ENCODE measurements at places on chromosomes 6 and 20.

DNA sequence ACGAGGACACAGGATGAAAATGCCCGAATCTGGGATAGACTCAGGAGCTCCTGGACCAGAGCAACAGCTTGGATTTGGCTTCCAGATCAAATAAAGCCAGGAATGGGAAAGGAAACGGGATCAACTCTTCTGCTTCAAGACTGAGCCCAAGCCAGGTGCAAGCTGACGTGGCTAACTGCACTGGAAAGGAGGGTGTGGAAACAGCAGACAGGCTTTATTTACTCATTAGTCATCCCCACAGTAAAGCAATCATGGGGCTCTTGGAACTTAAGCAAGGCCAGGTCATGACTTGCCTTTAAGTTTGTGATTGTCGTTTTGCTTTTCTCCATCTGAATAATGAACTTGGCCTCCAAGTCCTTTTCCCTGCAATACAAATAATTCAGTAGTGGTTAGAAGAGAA, 45.2 kb downstream of the KIF16B start:
- DNase-seq: peak; percentile 94

DNA sequence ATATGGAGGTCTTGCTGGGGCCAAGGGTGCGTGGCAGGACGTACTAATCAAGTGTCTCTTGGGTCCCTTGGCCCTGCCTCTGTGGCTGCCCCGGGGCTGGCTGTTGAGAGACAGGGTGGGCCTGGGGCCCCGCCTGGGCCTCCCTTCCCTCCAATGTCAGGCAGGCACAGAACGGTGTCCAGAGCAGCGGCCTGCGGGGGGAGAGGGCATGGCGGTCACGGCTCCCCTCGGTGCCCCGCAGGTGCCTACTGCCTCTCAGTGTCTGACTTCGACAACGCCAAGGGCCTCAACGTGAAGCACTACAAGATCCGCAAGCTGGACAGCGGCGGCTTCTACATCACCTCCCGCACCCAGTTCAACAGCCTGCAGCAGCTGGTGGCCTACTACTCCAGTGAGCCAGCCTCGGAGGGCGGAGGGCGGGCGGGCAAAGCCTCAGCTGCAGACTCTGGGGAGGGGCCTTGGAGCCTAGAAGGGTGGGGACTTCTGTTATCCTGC, 50.0 kb downstream of the SRC start:
- no peak for DNase-seq

- DNase-seq: no peak
Measured at GRCh38 chr6:165692106-165692653, 29.1 kb upstream of the PDE10A start.

- peak; percentile 56 for DNase-seq
Measured at GRCh38 chr20:7010527-7010926, 243.0 kb downstream of the BMP2 start.

- peak; percentile 61 for DNase-seq
Measured at GRCh38 chr6:16639684-16640480, 121.4 kb downstream of the ATXN1 start.
